Breast epithelium (tissue), 4 donors: ENCODE measurements at places on chromosomes 1 and 21. TPM values are rescaled to one million over a fixed set of nuclear protein-coding genes. Genes with fewer than 3 reads are reported as not detected.

REN gene
- total RNA-seq = not detected

RYR2 gene
- total RNA-seq = 0.59 TPM

NID1 gene
- total RNA-seq = 154 TPM

DNA sequence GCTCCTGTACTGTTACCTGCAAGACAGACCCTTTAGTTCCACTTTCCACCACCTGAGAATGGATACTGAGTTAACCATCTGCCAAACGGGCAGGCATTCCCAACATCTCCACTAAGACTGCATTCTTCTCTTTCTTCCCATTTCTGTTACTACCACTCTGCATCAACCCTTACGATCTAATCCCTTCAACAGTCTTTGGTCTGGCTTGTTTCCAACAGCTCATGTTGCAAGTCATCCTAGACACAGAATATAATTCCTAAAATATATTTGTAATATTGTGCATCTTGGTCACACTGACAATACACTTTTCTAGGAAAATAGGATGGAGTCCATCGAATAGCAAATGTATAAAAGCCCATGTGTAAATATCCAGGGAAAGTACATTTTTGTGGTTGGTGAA is 166.7 kb downstream of the SIPA1L2 start:
- no peak overlapping the region for H3K4me3 ChIP-seq
- H3K27me3 ChIP-seq = no peaks in the 10 kb centered on the region
- H3K27ac ChIP-seq = no peak overlapping the region

- no peak for DNase-seq
- H3K4me3 ChIP-seq = peak overlapping the region; percentile 24
- H3K4me1 ChIP-seq = no peaks in the 10 kb centered on the region
- H3K27ac ChIP-seq = no peak overlapping the region
- peaks cover 13% of the 10 kb centered on the region for H3K27me3 ChIP-seq
Observed at GRCh38 chr21:44485796-44486195, 30.5 kb downstream of the LRRC3 start.

- H3K27me3 ChIP-seq = no peaks in the 10 kb centered on the region
- no peaks in the 10 kb centered on the region for H3K36me3 ChIP-seq
- no peak overlapping the region for H3K27ac ChIP-seq
- DNase-seq = no peak
Observed at GRCh38 chr1:224459966-224460365, 25.4 kb upstream of the WDR26 start.

- H3K27me3 ChIP-seq = no peaks in the 10 kb centered on the region
- no peaks in the 10 kb centered on the region for H3K4me1 ChIP-seq
- peak; percentile 75 for DNase-seq
- peak overlapping the region; percentile 94 for H3K27ac ChIP-seq
Observed at GRCh38 chr1:85201340-85202091, 700 bp upstream of the SYDE2 start.

- no peaks in the 10 kb centered on the region for H3K27me3 ChIP-seq
- H3K36me3 ChIP-seq = no peaks in the 10 kb centered on the region
- H3K4me3 ChIP-seq = no peak overlapping the region
- no peaks in the 10 kb centered on the region for H3K4me1 ChIP-seq
Observed at GRCh38 chr1:12285496-12286143, 55.8 kb downstream of the VPS13D start.

GRCh38 chr1:115036814-115037507 is 7.3 kb downstream of the TSHB start:
- DNase-seq = no peak
- H3K27me3 ChIP-seq = no peaks in the 10 kb centered on the region

- H3K27ac ChIP-seq = no peak overlapping the region
- no peak overlapping the region for H3K4me3 ChIP-seq
- no peaks in the 10 kb centered on the region for H3K36me3 ChIP-seq
- H3K4me1 ChIP-seq = no peaks in the 10 kb centered on the region
Observed at GRCh38 chr1:245177071-245177900, 22.5 kb downstream of the KIF26B start.

DNA sequence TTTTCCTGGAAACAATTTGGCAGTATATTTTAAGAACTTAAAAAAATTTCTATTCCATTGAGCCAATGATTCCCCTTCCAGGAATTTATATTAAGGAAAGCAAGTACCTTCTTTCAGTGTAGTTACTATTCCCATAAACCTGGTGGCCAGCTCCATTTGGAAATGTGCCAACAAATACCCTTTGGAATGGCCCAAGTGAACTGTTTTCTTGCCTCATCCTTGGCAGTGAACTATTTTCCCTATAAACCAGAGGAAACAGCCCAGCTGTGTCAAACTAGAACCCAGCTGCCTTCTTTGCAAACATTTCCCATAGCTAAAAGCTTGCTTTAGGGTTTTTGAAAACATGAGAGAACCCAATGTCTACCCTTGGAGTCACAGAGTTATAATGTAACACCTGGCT is 496.9 kb downstream of the NEGR1 start:
- H3K27ac ChIP-seq = no peak overlapping the region
- H3K27me3 ChIP-seq = no peaks in the 10 kb centered on the region
- no peak for DNase-seq
- no peaks in the 10 kb centered on the region for H3K36me3 ChIP-seq
- no peaks in the 10 kb centered on the region for H3K4me1 ChIP-seq

GRCh38 chr21:22609802-22610201 is 1611.6 kb downstream of the NCAM2 start:
- H3K4me1 ChIP-seq = no peaks in the 10 kb centered on the region
- no peaks in the 10 kb centered on the region for H3K36me3 ChIP-seq
- H3K4me3 ChIP-seq = no peak overlapping the region
- no peaks in the 10 kb centered on the region for H3K27me3 ChIP-seq
- H3K27ac ChIP-seq = no peak overlapping the region

- H3K36me3 ChIP-seq = no peaks in the 10 kb centered on the region
- H3K4me3 ChIP-seq = no peak overlapping the region
- no peak for DNase-seq
- H3K4me1 ChIP-seq = no peaks in the 10 kb centered on the region
Observed at GRCh38 chr1:4395158-4395557, 259.3 kb upstream of the AJAP1 start.

- H3K4me3 ChIP-seq = no peak overlapping the region
- no peak for DNase-seq
- H3K36me3 ChIP-seq = no peaks in the 10 kb centered on the region
- no peak overlapping the region for H3K27ac ChIP-seq
Observed at GRCh38 chr1:15412843-15413242, 3.2 kb downstream of the EFHD2 start.
